ENCODE measurements at places on chromosomes 1 and 21.

GRCh38 chr21:34131586-34131985, 58.2 kb downstream of the MRPS6 start:
- no peak for DNase-seq

GRCh38 chr1:107343601-107344000, 202.8 kb downstream of the NTNG1 start:
- no peak for DNase-seq

- peak; percentile 1 for DNase-seq
Observed at GRCh38 chr1:192984080-192984479, 75.1 kb downstream of the UCHL5 start.

GRCh38 chr1:240801442-240801841, 189.5 kb upstream of the GREM2 start:
- no peak for DNase-seq

DNA sequence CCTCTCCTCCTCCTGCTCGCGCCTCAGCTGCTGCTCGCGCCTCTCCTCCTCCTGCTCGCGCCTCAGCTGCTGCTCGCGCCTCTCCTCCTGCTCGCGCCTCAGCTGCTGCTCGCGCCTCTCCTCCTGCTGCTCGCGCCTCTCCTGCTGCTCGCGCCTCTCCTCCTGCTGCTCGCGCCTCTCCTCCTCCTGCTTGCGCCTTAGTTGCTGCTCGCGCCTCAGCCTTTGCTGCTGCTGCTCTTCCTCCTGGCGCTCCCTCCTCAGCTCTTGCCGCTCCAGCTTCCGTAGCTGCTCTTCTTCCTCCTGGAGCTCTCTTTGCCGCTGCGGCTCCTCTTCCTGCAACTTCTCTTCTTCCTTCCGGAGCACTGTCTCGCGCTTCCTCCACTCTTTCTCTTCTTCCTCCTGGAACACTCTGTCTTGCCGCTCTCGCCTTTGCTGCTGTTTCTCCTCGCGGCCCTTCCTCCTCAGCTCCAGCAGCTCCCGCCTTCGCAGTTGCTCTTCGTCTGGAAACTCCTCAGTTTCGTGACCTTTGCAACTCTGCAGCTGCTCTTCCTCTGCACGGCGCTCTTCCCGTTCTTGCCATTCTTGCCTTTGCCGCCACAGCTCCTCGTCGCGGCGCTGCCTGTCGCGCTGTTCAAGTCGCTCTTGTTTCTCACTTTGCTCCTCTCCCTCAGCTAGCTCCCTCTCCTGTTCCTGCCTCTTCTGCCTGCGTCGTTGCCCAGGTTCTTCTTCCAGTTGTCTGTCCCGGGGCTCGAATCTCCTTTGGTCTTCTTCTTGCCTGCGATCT, 3.0 kb downstream of the TCHH start:
- DNase-seq, result no peak
